Gastroesophageal sphincter (tissue), 4 donors: ENCODE measurements at places on chromosomes 12 and 14. TPM values are rescaled to one million over a fixed set of nuclear protein-coding genes. Genes with fewer than 3 reads are reported as not detected.

TOMM20L gene
- not detected for total RNA-seq

GRCh38 chr12:28543021-28543890 is 353.0 kb downstream of the CCDC91 start:
- no peak for ATAC-seq

GRCh38 chr12:121801595-121802484 is 2.0 kb upstream of the SETD1B start:
- ATAC-seq, result no peak

DNA sequence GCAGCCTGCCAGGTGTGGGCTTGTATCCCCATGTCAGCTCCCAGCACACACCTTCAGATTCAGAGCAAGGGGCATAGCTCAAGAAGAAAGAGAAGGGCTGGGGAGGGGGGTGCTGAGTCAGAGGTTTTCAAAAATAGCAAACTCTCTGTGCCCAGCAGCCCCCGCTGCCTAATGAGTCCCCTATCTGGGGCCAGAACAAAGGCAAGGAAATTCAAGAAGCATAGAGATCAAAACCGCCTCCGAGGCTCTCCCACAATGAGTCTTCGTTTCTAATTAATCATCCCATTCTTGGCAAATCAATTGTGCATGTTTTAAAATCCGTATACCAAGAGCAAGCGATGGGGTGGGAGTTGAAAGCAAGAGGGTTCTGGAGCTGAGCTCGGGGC is 19.5 kb upstream of the CMKLR1 start:
- no peak for ATAC-seq

FBXO33 gene
- total RNA-seq, result 18.6 TPM
